CD4-positive, CD25-positive, alpha-beta regulatory T cell (primary cell): ENCODE measurements at places on chromosomes 5 and 9. TPM values are rescaled to one million over a fixed set of nuclear protein-coding genes. Genes with fewer than 3 reads are reported as not detected.

GRCh38 chr9:106874031-106874430 lies 11.1 kb downstream of the ZNF462 start:
- no peak for DNase-seq

DNA sequence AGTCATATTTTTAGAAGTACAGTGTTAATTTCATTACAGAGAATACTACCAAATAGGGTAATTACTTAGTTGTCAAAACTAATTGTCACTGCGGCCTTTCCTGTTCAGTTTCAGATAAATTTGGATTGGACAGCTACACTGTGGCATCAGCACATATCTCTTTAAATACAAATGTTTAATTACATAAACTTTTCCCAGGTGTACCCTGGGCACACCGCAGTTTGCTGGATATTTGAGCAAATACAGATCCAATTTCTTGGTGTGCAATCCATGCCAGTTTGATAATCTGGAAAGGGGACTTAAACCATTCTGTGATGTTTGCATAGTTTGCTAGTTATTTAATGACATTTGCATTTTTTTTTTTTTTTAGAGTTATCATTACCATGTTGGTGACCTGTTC lies 10.8 kb downstream of the ATP6V0E1 start:
- DNase-seq: no peak

DNA sequence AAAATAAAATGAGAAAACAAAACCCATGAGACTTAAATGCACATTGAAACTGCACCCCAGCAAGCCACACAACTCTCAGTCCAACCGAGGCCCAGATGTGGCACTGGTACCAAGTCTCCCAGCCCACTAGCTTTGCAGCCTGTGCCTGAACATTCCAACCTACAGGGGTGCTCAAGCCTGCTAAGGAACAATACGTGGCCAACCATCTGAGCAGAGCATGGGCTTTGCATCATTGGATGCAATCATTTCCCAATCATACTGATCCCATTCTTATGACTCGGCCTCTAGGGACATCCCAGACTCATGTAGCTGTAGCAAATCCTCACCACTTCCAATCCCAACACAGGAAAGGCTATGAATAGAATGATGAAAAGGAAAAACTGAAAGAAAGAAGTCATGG lies 297.2 kb downstream of the SPOCK1 start:
- DNase-seq: no peak

GRCh38 chr9:6271508-6272228 lies 56.1 kb downstream of the IL33 start:
- DNase-seq: no peak

GRCh38 chr5:145925353-145925752 lies 11.0 kb upstream of the SH3RF2 start:
- DNase-seq: no peak

GRCh38 chr9:36191686-36192085 lies 965 bp downstream of the CLTA start:
- DNase-seq: no peak

- no peak for DNase-seq
These were observed 2.2 kb downstream of the FAM78A start for GRCh38 chr9:131273856-131274673.

DNA sequence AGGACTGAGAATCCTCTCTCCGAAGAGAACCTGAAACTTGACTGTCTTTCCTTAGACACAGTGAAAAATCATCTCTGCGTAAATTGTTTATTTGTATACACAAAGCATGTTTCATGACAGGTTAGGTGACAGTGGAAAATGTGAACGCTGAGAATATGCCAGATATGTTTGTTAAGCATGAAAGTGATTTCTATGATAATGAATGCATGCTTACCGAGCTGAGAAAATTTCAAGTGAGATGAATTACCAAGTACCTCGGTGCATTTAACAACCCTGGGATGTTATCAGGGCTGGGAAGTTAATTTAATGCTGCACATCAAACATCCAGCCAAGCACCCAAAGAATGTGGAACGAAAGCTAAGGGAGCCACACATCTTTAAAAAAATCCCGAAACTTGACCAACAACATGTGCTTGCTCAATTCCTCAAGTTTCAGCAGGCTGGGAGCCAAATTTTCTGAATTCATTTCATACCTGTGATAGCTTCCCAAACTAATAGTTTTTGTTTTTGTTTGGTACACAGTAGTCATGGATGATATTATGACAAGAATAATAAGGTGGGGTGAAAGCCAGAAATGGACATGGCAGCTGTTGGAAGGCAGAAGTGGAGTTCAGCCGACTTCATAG lies 336.9 kb downstream of the ARHGEF28 start:
- no peak for DNase-seq

- no peak for DNase-seq
These were observed 118.9 kb downstream of the PDZD2 start for GRCh38 chr5:31757806-31758205.

- DNase-seq: no peak
These were observed 141.0 kb downstream of the AGTPBP1 start for GRCh38 chr9:85600675-85601263.

GRCh38 chr5:140630292-140631035 lies 2.5 kb downstream of the CD14 start:
- no peak for DNase-seq

GRCh38 chr9:22105005-22105722 lies 96.1 kb upstream of the CDKN2B start:
- no peak for DNase-seq

DNA sequence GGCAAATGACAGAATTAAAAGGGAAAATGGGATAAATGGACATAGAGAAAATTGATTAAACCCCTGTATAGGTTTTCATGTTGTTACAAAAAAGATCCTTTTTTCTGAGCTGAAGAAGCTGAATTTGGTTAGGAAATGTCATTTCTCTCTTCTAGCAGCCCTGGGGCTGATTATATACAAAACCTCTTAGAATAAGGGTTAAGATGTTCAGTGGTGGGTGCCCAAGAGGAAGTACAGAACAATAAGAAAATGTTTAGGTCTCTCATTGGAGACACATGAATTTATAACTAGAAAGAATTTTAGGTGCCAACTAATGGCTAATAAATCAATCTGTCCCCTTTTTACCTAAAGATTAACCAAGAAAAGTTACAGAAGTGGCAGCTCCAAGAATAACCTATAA lies 14.2 kb downstream of the ABHD17B start:
- DNase-seq: no peak

The SPINK7 gene
- total RNA-seq: not detected

The TMEM174 gene
- not detected for total RNA-seq

The PRELID2 gene
- total RNA-seq: 3.1 TPM

The NKD2 gene
- not detected for total RNA-seq

The OTULINL gene
- 47.1 TPM for total RNA-seq

The FCN1 gene
- not detected for total RNA-seq
